Activated naive CD4-positive, alpha-beta T cell treated with Interleukin-2 at 50 U/mL for 16 hours (primary cell): ENCODE measurements at places on chromosomes 4 and X.

DNA sequence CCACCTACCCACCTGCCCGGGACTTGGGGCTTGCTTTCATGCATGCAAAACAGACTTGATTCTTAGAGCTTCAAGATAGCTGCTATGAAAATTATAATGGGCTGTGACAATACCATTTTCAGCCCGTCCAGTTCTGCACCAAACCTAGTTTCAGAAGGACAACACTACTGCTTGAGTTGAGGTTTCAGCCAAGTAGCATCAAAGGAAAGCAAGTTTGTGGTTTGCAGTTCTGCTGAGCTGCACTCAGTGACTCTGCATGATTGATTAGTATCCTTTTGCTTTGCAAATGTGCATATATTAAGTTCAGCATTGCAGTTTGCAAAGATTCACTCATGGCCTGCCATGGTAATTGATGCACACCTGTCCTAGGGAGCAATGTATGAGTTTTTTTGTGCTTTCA, 442.7 kb downstream of the RPA4 start:
- DNase-seq: no peak

DNA sequence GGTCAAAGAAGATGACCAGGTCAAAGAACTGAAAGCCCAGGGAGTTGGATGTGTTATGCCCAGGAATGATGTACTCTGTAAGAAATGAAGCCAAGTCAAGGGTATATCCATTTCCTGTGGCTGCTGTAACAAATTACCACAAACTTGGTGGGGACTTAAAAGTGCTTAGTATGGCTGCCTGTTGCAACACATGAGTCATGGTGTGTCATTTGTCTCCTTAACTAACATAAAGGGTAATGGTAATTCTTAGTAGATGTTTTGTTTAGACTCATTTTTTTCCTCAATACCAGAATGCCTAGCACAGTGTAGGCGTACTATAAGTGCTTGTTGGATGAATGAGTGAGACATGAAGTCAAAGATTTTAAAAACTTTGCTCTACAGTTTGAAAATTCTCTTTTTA, 45.7 kb downstream of the SYTL5 start:
- no peak for DNase-seq

GRCh38 chr4:184934184-184934583, 84.1 kb upstream of the HELT start:
- DNase-seq: no peak

- DNase-seq: no peak
Observed at GRCh38 chr4:185726931-185727330, 85.1 kb downstream of the SORBS2 start.

GRCh38 chr4:94582517-94582916, 130.8 kb downstream of the PDLIM5 start:
- DNase-seq: no peak

DNA sequence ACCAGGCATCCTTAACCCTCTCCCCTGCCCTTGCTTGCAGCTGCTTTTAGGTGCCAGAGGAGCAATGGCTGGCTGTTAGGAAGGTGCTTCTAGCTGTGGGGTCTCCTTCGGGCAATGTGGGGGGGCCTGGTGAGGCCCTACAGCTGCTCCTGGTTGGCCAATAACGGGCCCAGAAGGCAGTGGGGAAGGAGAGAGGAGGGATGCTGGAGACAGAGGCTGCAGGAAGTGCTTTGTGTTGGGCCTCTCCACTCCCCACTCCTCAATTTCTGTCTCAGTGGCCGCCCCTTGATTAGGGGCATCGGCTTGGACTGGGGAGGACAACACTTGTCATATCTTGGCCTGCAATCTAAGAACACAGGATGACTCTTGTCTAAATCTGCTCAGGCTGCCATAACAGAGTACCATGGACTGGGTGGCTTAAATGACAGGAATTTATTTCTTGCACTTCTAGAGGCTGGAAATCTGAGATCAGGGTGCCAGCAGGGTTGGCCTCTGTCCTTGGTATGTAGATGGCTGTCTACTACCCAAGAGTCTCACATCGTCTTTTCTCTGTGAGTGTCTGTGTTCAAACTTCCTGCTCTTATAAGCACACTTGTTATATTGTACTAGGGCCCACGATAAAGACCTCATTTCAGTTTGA, 374.3 kb downstream of the MID1IP1 start:
- no peak for DNase-seq

- DNase-seq: no peak
Observed at GRCh38 chr4:152363086-152363485, 172.8 kb downstream of the FBXW7 start.

GRCh38 chrX:73214426-73215094, at the start of gene NAP1L2:
Gene NAP1L2 (minus strand): TSS chrX:73214851. CDS start chrX:73214492, 359 bp downstream.
- peak; percentile 32 for DNase-seq

- no peak for DNase-seq
Observed at GRCh38 chr4:29073571-29073970, 1646.6 kb upstream of the PCDH7 start.

GRCh38 chr4:24928708-24929107, 15.9 kb upstream of the CCDC149 start:
- no peak for DNase-seq

GRCh38 chr4:184825141-184825895, 450 bp downstream of the ACSL1 start:
- peak; percentile 51 for DNase-seq
